ENCODE measurements at places on chromosomes 4 and X.

DNA sequence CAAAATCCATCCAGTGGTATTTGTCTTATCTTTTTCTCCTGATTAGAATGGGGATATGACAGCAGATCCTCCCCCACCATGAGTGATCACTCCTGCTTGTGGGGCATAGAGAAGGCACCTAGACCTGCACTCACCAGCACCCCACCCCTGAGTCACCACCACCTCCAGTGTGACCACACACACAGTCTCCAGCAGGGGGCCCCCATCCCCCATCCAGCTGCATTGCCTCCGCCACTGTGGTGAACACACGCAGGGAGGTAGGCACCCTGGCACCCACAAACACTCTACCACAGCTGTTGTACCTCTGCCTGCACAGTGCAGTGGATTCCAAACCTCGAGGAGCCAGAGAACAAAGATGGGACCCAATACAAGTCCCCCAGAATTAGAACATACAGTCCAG lies 9.0 kb upstream of the MAGEA8 start:
- no peak for DNase-seq

DNA sequence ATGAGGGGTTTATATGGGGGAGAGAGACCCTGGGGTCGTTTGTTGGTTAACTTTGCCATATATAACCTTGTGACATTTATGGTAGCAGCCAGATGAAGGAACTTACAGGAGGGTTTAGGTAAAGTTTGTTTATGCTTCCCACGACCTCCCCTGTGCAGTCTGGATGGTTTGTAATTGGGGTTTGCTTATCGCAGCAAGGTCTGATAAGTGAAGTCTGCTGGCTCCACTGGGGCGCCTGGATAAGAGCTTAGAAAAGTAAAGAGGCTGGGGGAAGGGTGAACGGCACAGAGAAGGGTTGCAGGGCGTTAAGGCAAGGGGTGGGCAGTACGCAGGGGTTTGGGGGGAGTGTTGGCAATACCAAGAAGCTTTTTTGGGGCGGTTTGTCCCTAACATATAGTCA lies 98.7 kb downstream of the KDM6A start:
- DNase-seq = no peak

DNA sequence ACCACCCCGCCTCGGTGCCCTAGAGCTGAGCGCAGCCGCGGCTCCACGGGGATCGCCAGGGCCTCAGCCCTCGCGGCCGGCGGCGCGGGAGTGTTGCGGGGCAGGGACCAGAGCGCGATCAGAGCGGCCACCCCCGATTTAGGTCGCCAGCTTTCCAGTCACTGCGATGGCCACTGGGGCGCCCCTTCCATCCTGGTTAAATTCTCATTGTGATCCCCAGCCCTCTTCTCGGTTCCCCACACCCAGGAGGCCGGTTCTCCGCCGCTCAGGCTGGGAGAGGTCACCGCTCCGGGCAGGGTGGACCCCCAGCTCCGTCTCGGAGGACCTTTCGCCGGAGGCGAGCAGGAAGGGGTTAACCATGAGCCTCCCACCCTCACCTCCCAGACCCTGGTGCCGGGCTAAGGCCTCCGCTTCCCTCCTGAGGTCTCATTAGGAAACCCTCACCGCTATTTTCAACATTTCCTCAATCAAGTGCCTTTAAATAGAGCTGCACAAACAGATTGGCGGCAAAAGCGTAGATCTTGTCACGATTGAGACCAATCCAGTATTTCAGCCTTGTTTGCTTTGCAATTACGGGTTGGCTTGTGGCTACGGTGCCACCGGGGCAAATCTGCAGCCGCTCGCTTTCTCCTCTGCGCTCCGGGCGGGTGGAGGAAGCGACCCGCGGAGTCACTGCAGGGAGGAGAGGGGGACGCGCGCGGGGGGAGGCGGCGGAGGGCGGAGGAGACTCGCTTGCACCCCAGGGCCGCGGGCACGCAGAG lies 8.3 kb upstream of the HAND2 start:
- DNase-seq = peak; percentile 51

- DNase-seq = no peak
Observed at GRCh38 chr4:1716065-1716945, 4.2 kb upstream of the SLBP start.

DNA sequence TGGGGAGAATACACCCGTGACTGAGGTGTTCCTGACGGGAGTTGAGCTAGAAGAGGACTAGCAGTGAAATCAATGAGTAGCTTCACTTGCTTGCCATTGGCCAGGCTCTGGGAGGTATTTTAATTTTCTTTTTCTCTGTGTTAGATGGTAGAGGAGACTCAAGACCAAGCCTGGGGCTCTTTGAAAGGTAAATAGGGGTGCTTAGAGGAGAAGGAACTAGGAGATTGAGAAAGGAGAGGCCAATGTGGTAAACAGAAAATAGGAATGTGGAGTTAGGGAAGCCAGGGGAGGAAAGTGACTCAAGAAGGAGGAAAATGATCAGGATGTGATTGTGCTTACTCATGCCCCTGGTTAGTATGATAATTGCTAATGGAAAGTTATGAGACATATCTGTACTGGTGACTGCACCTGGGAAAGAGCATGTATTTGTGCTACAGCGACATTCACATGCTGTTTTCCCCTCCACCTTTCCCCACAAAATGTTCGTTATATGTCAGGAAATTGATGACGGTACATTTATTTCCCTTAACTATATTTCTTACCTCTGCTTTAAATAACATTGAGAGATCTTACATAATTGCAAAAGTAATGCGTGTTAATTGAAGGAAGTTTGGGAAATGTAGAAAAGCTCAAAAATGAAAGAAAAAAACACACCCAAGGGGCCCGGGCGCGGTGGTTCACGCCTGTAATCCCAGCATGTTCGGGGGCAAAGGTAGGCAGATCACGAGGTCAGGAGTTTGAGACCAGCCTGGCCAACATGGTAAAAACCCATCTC lies 16.9 kb upstream of the LRBA start:
- DNase-seq = peak; percentile 41

- no peak for DNase-seq
Observed at GRCh38 chrX:41457613-41458192, 10.6 kb downstream of the NYX start.

GRCh38 chr4:87009095-87009648 lies 74.4 kb downstream of the AFF1 start:
- no peak for DNase-seq

DNA sequence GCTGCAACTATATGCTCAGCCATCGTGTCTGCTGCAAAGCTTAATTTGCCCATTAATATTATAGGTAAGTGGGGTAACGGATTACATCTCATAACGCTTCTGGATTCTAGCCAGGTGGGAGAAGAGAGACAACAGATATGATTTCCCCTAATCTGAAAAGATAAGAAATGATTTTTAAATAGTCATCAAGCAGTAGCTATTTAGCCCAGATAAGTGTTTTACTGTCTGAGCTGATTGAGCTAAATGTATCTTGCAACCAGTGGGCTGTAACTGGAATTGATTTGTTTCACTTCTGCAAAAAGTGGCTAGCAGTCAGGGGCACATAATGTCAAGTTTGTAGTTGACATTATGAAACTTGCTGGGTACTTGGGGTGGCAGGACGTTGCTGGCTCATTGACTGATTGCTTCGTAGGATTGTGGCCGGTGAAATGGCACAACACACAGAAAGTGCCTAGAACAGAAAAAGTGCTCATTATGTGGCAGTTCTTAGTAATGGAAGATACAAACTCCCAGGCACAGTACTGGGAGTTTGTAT lies 18.5 kb downstream of the LAP3 start:
- DNase-seq = no peak

- no peak for DNase-seq
Observed at GRCh38 chrX:72712094-72712755, 1.9 kb downstream of the PHKA1 start.

- no peak for DNase-seq
Observed at GRCh38 chr4:184942444-184943425, 75.6 kb upstream of the HELT start.

- DNase-seq = no peak
Observed at GRCh38 chr4:83981156-83981555, 445.2 kb downstream of the GPAT3 start.

DNA sequence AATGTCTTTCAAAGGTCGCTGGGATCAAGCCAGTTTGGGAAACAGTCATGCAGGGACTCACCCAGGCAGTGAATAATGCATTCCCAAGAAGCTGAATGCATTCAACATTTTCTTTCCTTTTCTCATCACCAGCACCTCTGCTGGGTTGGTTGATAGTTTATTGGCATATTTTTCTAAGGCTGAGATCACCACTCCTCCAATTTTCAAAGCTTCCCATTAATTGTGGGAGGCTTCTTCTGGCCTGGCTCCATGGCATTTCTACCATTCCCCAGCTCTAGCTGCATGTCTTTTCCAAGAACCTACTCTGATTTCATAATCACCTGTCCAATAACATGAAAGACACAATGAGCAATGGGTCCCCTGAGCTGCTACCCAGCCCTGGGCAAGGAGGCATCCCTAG lies 35.8 kb downstream of the CHRDL1 start:
- DNase-seq = peak; percentile 41

Data from AG20443 (cell line).